ENCODE measurements at places on chromosomes 6 and 20.

DNA sequence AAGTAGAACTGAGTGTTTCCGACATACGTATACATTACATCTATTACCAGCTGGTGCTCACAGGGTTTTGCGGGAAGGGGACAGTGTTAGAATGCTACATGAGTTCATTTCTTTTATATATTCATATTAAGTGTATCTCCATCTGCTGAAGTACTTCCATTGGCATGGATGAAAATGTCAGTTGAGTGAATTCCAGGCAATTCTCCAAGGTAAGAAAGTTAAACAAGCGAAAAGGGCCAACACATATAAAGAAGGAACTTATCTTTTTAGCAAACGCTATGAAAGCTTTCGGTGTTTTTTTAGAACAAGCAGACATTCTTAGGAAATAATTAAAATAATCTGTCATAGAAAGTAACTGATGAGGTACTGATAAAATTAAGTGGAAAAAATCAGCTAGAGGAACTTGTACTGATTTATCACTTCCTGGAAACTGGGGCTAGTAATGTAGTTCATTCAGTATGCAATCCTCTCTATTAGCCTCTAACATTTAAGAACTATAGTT is 34.6 kb downstream of the RNF146 start:
- peaks cover 6% of the 10 kb centered on the region for H3K36me3 ChIP-seq
- H3K4me1 ChIP-seq, result peaks cover 26% of the 10 kb centered on the region
- H3K4me3 ChIP-seq, result no peak overlapping the region
- no peaks in the 10 kb centered on the region for H3K27me3 ChIP-seq

DNA sequence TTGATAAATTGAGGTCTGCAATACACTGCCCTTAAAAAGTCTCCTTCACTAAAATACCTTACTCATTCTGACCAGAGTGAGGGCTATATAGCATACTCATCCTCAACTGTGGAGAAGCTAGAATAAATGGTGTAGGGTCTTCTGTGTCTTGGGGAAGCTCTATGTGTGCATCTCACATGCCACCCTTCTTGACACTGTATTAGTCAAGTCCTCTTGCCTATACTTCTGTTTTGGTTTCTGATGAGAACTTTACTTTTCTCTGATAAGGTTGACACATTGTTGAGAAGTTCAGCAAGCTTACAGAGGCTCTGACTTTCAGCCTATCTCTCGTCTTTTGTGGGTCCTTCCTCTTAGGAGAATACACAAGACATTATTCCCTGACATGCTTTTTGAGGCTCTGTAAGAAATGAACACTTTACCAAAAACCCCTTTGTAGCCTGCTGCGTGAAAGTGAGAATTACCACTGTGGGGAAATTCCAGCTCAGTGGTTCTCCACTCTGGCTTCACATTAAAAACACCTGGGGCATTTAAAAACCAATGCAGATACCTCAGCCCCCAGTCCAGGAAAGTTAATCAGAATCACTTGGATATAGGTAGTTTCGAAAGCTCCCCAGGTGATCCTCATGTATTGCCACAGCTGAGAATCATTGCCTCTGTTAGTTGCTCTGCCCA is 372.1 kb upstream of the HS3ST5 start:
- no peaks in the 10 kb centered on the region for H3K27me3 ChIP-seq
- H3K4me3 ChIP-seq, result no peak overlapping the region
- DNase-seq, result no peak

GRCh38 chr20:4763723-4764510 is 42.2 kb downstream of the PRND start:
- H3K4me1 ChIP-seq, result peaks cover 9% of the 10 kb centered on the region
- H3K27me3 ChIP-seq, result peaks cover 3% of the 10 kb centered on the region
- H3K36me3 ChIP-seq, result no peaks in the 10 kb centered on the region
- DNase-seq, result no peak
- no peak overlapping the region for H3K27ac ChIP-seq

GRCh38 chr20:43746344-43747137 is 19.7 kb upstream of the GTSF1L start:
- H3K27me3 ChIP-seq, result peaks cover 45% of the 10 kb centered on the region
- no peak overlapping the region for H3K27ac ChIP-seq
- H3K4me3 ChIP-seq, result no peak overlapping the region
- H3K4me1 ChIP-seq, result peaks cover 19% of the 10 kb centered on the region
- DNase-seq, result no peak
- H3K36me3 ChIP-seq, result peaks cover 8% of the 10 kb centered on the region

- peak overlapping the region; percentile 98 for H3K4me3 ChIP-seq
- no peaks in the 10 kb centered on the region for H3K27me3 ChIP-seq
- H3K4me1 ChIP-seq, result peaks cover 100% of the 10 kb centered on the region
These were observed 13.3 kb downstream of the NFATC2 start for GRCh38 chr20:51529081-51529681.

GRCh38 chr20:55386686-55387085 is 618.6 kb downstream of the CBLN4 start:
- H3K4me1 ChIP-seq, result no peaks in the 10 kb centered on the region
- no peaks in the 10 kb centered on the region for H3K27me3 ChIP-seq
- no peak overlapping the region for H3K4me3 ChIP-seq
- DNase-seq, result no peak
- H3K36me3 ChIP-seq, result no peaks in the 10 kb centered on the region

DNA sequence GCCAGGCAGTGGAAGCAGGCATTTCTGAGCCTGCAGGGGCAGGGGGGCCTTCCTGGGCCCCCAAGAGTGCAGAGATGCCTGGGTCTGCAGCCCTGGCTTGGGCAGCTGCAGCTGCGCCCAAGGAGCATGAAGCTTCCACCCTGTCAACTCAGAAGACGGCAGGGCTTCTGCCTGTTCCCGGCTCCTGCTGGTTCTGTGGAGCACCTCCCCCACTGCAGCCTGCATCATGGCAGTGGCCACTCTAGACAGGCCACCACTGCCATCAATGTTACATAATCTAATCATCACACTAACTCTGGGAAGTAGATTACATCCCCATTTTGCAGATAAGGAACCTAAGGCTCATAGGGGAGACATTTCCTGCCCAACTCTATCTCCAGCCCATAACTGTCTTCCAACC is 21.1 kb upstream of the TOP1 start:
- no peaks in the 10 kb centered on the region for H3K36me3 ChIP-seq
- H3K27me3 ChIP-seq, result no peaks in the 10 kb centered on the region
- H3K4me3 ChIP-seq, result no peak overlapping the region
- no peak for DNase-seq
- H3K27ac ChIP-seq, result no peak overlapping the region
- peaks cover 29% of the 10 kb centered on the region for H3K4me1 ChIP-seq

DNA sequence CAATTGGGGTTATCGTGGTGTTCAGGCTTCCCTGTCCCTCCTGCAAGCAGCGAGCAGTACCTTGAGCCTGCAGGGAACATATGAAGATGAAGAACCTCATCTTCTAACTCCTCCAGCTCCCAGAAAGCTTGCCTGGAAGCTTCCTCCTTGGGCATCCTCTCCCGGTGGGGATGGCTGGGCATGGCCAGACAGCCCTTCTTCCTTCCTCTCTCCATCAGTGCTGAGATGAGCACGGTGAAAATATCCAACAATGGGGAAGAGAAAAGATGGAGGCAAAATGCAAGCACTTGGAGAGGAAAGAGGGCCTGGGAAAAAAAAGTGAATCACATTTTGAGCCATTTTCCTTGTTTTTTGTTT is 107.7 kb upstream of the FOXA2 start:
- no peak overlapping the region for H3K27ac ChIP-seq
- no peak for DNase-seq
- peaks cover 2% of the 10 kb centered on the region for H3K36me3 ChIP-seq
- no peaks in the 10 kb centered on the region for H3K4me1 ChIP-seq
- no peaks in the 10 kb centered on the region for H3K27me3 ChIP-seq

- no peaks in the 10 kb centered on the region for H3K36me3 ChIP-seq
- peaks cover 32% of the 10 kb centered on the region for H3K4me1 ChIP-seq
- H3K4me3 ChIP-seq, result peak within 1 kb of the TSS; percentile 50
- H3K27me3 ChIP-seq, result peaks cover 58% of the 10 kb centered on the region
- DNase-seq, result no peak
- no peak within 1 kb of the TSS for H3K27ac ChIP-seq
These were observed at the start of gene RGS17 for GRCh38 chr6:153131037-153131981. Gene RGS17 (minus strand): TSS chr6:153131282. CDS start chr6:153044018, 87,264 bp downstream.

GRCh38 chr6:34540841-34541240 is 15.3 kb downstream of the SPDEF start:
- DNase-seq, result no peak
- H3K27ac ChIP-seq, result no peak overlapping the region
- no peaks in the 10 kb centered on the region for H3K27me3 ChIP-seq
- H3K4me3 ChIP-seq, result no peak overlapping the region
- no peaks in the 10 kb centered on the region for H3K36me3 ChIP-seq

DNA sequence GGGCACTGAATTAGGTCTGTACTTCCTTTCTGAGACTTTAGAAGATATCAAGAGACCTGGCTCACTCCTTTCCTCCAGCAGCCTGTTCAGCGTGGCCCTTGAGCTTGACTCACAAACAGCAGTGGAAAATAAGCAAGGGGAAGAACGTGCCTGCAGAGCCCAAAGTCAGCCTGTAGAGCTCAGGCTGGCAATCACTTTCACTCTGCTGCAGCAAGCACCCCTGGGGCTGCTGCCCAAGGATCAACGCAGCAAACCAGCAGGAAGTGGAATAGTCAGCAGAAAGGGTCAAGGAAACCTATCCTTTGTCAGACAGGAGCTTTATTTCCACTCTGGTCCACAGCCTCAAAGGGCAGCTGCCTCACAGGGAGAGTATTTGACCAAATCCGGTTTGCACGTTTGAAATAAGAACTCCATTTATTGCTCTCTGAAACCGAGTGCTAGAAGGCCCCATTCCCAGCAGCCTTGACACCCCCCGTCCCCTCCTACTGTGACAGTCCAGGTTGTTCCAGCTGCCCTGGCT is 77.4 kb downstream of the PRDM1 start:
- H3K36me3 ChIP-seq, result peaks cover 11% of the 10 kb centered on the region
- peak overlapping the region; percentile 48 for H3K4me3 ChIP-seq
- DNase-seq, result peak; percentile 40
- H3K27ac ChIP-seq, result peak overlapping the region; percentile 97

- H3K27me3 ChIP-seq, result no peaks in the 10 kb centered on the region
- H3K4me1 ChIP-seq, result peaks cover 47% of the 10 kb centered on the region
- peak overlapping the region; percentile 23 for H3K27ac ChIP-seq
- DNase-seq, result no peak
- peak overlapping the region; percentile 92 for H3K4me3 ChIP-seq
These were observed 677 bp upstream of the ZBTB24 start for GRCh38 chr6:109483735-109484057.

DNA sequence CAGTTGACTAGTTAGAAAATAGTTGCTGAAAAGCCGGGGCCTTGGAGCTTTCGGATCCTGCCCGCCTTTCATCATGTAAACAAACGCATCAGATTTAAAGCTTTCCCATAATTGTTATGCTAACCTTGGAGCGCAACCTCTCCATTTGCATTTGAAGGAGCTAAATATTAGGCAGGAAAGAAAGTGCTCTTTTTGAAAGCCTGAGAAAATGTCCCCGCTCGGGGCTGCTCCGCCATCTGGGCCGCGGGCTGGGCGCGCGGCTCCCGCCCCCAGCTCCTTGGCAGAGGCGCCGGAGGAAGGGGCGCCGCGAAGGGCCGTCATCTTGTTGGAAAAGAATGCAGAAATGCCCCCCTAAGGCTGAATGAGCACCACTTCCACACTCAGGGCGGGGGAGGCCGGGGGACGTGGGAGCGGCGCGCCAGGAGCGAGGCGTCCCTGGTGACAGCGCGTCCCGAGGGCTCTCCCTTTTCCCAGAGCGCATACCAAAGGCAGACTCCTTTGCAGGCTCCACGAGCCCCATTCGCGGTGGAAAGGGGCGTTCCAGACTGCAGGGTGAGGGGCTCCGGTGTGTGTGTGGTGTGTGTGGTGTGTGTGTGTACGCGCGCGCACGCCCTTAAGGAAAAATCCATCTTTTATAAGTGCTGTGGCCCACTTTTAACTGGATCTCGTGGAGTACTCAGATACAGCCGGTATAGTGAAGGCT is 145.6 kb upstream of the ID4 start:
- no peaks in the 10 kb centered on the region for H3K4me1 ChIP-seq
- no peaks in the 10 kb centered on the region for H3K36me3 ChIP-seq
- no peak overlapping the region for H3K27ac ChIP-seq

DNA sequence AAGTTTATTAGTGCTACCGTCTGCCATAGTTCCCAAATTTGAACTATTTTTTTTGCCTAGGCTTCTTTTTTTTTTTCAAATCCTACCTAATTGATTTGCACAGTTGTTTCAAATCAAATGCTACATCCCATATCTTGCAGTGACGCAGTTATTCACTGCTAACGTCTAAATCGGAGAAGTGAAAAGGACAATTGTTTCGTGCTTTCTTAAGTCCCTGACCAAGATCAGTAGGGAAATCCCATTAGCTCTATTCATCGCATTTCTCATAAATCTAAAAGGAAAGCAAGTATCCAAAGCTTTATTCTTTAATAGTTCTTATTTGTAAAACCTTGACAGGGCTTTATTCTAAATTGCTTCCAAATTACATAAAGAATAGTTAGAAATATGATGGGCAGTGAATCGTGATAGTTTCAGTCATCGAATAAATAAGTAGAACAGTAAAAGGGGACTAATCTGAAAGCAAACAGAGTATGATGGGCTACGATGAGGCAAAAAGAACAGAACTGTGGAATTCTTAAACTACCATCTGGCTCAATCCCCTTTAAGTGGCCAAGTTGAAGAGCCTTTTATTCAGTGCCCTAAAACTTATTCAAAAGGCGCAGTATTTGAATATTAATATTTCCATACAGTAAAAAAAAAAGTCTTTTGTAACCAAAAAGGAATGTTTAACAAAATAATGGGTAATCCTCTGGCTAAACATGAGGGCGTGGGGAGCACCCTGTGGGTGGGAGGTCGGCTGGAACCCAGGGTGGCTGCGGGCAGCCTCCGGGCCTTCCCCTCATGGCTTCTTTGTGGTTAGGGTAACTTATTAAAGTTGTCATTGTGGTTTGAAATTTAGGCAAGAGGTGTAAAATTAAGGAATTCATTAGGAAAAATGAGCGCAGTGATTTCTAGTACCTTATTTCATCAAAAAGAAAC is 3.0 kb upstream of the ARID1B start:
- no peak for DNase-seq
- peaks cover 16% of the 10 kb centered on the region for H3K4me1 ChIP-seq
- H3K27me3 ChIP-seq, result no peaks in the 10 kb centered on the region
- H3K4me3 ChIP-seq, result no peak overlapping the region

GRCh38 chr20:13777171-13777601 is 7.5 kb downstream of the ESF1 start:
- H3K4me3 ChIP-seq, result no peak overlapping the region
- H3K4me1 ChIP-seq, result peaks cover 18% of the 10 kb centered on the region
- H3K27me3 ChIP-seq, result no peaks in the 10 kb centered on the region
- no peak for DNase-seq

GRCh38 chr6:118859517-118860064 is 34.4 kb upstream of the ASF1A start:
- no peak overlapping the region for H3K4me3 ChIP-seq
- no peak for DNase-seq
- H3K27me3 ChIP-seq, result no peaks in the 10 kb centered on the region
- no peak overlapping the region for H3K27ac ChIP-seq
- peaks cover 58% of the 10 kb centered on the region for H3K4me1 ChIP-seq
- H3K36me3 ChIP-seq, result peaks cover 6% of the 10 kb centered on the region

DNA sequence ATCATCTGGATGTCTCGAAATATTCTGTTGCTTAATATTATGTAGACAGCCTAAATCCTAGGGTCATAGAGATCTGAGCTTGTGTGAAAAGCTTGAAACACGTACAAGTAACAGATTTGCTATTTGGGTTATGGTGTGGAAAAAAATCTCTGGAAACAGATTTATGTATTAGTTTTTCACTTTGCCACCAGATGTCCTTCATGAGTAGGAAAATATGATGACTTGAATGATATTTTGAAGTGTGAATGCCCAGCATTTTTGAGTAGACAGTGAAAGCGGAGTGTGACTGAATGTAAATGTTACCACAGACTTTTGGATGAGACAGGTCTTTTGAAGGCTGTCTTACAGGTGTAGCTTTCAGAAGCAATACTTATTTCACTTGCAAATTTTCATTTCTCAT is 4.2 kb upstream of the BMP6 start:
- H3K4me3 ChIP-seq, result no peak overlapping the region
- peaks cover 63% of the 10 kb centered on the region for H3K27me3 ChIP-seq
- H3K36me3 ChIP-seq, result no peaks in the 10 kb centered on the region
- DNase-seq, result no peak

Data from central memory CD8-positive, alpha-beta T cell (primary cell).